ENCODE measurements at places on chromosomes 6 and 20.

DNA sequence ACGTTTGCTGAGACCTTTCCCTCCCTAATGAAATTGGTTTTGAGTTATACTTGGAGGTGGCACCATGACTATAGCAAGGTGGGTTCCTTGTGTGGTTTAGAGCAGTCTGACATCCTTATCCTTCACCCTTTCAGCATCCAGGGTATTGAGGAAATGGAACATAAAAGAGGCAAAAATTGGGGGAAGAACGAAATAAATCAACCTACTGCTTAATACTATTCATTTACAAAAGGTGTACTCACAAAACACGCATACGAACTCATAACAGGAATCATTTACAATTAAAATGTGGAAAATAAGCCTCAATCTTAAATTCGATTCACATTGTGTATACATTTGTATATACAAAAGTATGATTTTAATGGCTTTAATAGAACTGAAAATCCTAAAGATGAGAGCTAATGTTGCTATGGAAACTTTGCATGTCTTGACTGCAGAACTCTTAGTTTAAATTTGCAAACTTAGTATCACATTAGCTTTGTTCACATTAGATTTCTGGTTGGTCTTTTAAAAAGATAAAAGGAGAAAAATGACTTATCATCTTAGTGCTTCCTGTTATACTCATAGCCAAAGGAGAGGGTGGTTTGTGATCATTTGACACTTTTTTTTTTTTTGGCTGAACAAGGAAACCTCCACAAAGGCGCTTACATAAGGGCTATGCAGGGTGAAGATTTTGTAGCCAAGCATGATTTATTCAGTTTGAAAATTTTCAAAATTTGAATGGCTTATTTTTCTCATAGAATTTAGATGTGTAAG, 76.1 kb upstream of the ATXN1 start:
- no peak for DNase-seq

GRCh38 chr20:11375335-11375734, 542.4 kb upstream of the BTBD3 start:
- DNase-seq: no peak

DNA sequence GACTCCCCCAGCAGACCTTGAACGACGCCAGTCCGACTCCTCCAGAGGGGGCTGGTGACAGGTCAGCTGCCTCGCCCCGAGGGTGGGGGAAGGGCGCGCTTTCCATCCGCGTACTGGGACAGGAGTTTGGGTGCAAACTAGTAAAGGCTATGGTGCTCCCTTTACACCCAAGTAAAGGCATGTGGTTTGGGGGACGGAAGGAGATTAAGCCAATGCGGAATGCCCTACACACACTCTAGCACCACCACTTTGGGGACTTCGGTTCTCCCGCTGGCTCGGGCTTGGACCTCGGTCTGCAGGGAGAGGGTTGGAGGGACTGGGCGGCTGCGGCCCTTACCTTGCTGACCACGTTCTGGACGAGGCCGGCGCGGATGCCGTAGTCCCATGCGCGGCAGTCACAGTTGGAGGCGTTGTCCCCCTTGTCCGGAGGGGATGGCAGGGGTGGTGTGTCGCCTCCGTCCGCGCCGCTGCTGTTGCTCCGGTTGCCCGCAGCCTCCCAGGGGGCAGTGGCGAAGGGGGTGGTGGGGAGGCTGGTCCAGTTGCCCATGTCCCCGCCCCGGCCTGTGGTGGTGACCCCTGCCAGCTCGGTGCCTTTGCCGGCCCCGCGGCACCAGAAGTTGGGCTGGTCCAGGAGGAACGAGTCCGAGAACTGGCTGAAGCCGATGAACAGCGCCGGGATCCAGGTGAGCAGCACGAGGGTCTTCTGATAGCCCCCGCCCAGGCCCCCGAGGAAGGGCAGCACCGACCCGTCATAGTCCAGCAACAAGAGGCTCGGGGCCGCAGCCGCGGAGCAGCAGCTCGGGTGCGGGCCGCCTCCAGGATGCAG, 1.1 kb downstream of the SLC22A23 start:
- no peak for DNase-seq

GRCh38 chr6:46102123-46102522, 27.7 kb upstream of the ENPP4 start:
- DNase-seq: no peak

GRCh38 chr6:65259059-65259458, 448.0 kb downstream of the EYS start:
- no peak for DNase-seq

DNA sequence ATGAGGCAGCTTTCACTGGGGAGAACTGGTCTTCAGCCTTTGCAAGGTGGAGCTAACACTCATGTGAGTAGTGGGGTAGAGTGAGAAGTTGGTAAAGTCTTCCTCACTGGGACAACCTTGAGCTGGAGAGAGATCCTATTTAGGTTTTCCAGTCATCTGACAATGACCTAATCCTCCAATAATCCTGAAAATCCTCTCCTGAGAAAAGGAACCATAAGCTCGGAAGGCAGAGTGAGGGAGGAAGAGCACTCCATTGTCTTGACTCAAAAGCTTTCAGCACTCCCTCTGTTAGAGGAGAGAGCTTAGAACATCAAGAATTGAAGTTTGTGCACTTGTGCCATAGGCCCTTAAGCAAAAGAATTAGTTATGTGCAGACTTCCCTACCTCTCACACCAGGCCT, 77.8 kb downstream of the TRAM2 start:
- DNase-seq: no peak

DNA sequence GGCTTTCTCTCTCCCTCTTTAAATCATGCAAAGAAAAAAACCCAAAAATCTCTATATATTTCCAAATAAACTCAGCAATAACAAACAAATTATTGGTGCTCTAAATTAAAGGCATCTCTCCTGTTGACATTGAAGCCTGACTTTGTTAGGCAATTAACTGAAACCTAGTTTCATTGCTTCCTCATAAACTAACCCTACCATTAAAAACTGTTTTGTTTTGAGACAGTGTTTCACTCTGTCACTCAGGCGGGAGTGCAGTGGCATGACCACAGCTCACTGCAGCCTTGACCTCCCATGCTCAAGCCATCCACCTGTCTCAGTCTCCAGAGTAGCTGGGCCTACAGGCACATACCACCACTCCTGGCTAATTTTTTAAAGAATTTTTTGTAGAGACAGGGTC, 34.9 kb downstream of the PIGU start:
- DNase-seq: no peak

- DNase-seq: no peak
Observed at GRCh38 chr20:4220756-4221155, 205.4 kb upstream of the RNF24 start.

- DNase-seq: no peak
Observed at GRCh38 chr6:37092923-37093727, 76.8 kb upstream of the PIM1 start.

- no peak for DNase-seq
Observed at GRCh38 chr20:11912013-11912658, 5.6 kb upstream of the BTBD3 start.

- no peak for DNase-seq
Observed at GRCh38 chr6:130681028-130681427, 146.2 kb upstream of the SMLR1 start.

GRCh38 chr6:88558981-88559380, 392.8 kb upstream of the CNR1 start:
- no peak for DNase-seq

- no peak for DNase-seq
Observed at GRCh38 chr6:169140986-169141495, 112.6 kb downstream of the THBS2 start.

DNA sequence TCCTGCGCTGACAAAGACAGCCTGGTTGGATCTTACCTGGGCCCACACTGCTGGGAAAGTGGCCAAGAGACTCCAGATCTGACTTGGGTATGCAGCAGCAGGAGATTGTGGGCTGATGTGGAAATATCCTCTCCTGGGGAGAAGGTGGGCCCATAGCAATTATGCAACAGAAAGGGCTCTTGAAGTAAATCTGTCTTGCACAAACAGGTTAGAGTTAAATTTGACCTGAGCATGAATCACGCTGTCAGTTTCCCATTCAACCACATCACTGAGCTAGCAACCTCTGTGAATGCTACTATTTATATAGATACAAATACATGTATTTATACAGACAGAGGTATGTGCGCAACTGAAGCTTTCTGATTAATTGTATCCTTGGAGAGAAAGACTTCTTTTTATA, 28.3 kb upstream of the PDYN start:
- DNase-seq: no peak

DNA sequence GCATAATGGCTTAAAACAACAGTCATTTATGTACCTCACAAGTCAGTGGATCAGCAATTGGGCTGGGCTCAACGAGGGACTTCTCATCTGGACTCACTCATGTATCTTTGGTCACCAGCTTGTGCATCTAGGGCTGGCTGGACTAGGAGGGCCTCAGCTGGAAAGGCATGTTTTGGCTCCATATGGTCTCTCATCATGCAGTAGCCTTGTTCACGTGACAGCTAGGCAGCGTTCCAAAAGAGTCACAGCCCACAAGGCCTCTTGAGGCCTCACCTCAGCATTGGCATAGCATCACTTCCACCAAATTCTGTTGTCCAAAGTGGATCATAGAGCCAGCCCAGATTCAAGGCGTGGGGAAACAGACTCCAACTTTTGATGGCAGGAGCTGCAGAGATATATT, 110.1 kb downstream of the MAFB start:
- DNase-seq: no peak

GRCh38 chr20:62313460-62314338, 10.9 kb downstream of the ADRM1 start:
- no peak for DNase-seq

Data from T-helper 22 cell (primary cell).